GM23338 (cell line): ENCODE measurements at places on chromosomes 5 and 9.
A peak's percentile ranks its signal among the peaks of the same experiment; 100 is the strongest.

- no peak for DNase-seq
Observed at GRCh38 chr9:4850603-4851310, 58.0 kb downstream of the RCL1 start.

- no peak for DNase-seq
Observed at GRCh38 chr5:126248611-126249010, 174.6 kb upstream of the GRAMD2B start.

DNA sequence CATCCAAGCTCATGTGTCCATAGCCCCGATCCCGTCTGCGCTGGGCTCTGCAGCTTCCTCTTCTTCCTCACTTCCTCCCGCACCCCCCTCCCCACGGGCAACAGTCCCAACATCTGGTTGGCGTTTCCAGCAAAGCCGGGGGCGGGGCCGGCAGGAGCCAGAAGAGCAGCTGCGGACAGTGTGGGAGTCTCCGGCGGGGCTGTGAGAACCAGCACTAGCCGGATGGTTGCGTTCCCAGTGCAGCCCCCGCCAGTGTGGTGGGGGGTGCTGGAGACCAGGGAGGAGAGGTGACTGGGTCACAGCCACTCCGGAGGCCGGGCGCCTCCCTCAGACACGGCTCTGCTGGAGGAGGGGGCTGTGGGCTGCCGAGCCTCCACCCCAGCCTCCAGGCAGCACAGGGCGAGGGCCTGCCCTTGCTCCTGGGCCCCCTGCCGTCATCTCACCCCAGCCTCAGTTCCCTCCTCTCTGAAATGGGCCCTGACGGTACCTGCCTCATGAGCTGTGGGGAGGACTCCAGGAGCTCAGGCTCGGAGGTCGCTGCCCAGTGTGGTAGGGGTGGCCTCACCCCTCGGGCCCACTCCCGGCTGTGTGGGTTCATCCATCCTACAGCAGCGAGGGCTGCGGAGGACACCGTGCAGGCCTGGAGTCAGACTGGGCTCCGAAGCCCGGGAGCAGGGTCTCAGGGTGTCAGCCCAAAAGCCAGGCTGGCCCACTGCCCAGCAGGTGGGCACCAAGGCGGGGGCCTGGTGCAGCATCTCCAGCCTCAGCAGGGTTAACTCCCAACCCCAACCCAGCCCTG, 41.5 kb upstream of the NOTCH1 start:
- peak; percentile 93 for DNase-seq

- no peak for DNase-seq
Observed at GRCh38 chr5:124599028-124599973, 147.1 kb downstream of the ZNF608 start.

DNA sequence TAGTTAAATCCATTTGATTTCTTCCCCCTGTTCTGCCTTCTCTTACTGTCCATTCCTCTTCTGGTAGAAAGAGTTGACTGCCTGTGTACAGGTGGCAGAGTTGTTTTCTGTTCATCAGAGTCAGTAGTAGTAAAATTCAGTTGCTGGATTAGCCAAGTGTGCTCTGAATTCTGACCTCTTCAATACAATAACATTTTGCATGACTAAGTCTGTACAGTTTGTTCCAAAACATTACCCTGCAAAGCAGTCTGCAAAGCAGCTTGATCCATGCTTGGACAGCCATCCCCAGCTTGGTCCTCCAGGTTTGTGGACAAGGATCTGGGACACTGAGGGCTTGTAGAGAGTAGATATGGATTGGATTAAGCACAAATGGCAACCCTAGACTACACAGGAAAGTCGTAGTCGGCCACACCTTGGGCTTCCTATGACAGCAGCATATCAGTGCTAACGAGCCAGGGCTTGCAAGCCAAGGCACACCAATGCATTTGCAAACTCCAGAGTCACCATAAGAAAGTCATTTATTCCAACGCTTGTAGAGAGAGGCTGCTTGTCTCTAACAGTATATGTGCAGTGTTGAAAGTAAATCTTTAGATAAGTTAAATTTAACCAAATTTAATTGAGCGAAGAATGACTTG, 25.2 kb downstream of the IL12B start:
- DNase-seq, result no peak

DNA sequence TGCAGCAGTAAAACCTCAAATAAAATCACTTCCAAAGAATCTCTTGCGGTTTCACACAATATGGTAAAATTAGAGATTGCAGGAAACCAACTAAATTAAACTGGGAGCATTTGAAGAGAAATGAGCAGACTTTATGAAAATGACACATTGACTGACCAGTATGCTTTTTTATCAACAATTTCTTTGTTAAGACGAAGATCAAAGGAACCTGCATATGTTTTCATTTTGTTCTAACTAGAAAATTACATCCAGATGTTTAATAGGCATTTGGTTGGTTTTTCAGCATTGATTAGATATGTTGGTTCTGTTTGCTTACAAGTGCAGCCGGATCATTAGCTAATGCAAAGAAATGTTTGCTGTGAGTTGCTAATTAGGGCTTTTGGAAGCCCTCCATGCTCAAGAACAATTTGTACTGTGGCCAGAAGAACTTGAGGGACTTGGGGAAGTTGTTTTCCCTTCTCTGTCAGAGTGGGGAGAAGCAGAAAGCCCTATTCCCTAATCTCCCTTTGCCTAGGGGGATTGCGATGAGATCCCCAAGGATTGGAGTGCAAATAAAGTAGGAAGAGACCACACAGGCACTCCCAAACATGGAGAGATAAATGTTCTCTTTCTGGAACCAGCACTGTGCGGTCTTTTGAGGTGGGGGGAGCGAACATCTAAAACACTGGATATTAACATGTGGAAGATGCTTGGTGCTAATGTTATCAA, 4.5 kb upstream of the TLE1 start:
- DNase-seq, result no peak

DNA sequence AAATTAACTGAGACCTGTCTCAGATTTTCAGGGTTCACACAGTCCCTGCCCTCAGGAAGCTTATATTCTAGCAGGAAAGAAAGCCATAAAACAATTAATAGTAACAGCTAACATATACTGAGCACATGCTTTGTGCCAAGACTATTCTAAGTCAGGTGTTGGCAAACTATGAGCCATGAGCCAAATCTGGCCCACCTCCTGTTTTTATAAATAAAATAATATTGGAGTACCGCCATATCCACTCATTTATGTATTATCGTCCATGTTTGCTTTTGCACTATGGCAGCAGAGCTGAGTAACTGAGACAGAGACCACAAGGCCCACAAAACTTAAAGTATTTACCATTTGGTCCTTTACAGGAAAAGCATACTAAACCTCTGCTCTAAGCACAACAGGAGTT, 83.3 kb upstream of the TRIO start:
- no peak for DNase-seq

GRCh38 chr5:141928051-141928450, 4.4 kb downstream of the DELE1 start:
- DNase-seq, result no peak

- DNase-seq, result no peak
Observed at GRCh38 chr5:143418140-143418866, 14.8 kb upstream of the NR3C1 start.

DNA sequence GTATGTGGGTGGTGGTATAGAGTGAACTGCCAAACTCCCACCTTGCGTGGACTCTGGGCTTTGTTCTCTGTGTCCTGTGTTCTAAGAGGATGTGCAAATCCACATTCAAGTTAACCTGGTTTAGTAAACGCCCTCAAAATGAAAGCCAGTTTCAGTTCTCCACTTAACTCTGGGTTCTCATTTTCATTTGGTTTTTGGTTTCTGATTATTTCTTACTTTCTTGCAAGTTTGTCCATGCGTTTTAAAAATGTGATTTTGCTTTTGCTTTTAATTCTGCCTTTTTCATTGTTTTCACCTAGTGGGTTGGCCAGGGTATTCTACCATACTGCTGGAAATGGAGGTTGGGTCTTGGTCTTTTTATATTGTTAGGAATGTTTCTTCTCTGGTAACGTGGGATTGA, 38.2 kb downstream of the GALNT10 start:
- no peak for DNase-seq

GRCh38 chr9:928363-929042, 48.0 kb upstream of the DMRT3 start:
- DNase-seq, result peak; percentile 90

DNA sequence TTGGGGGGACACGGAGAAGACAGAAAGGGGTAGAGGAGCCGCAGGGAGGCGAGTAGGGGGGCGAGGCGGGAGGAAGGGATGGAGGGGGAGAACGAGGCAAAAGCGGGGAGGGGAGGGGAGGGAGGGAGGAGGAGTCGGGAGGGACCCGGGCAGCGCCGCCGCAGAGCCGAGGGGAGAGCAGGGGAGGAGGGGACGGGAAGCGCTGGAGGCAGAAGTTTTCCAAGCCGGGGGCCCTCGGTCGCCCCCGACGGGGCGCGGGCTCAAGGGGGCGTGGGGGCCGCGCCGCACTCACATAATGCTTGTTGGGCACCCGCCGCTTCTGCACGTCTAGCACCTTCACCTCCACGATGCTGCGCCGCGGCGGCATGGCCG, 353 bp downstream of the SH3PXD2B start:
- peak; percentile 74 for DNase-seq

DNA sequence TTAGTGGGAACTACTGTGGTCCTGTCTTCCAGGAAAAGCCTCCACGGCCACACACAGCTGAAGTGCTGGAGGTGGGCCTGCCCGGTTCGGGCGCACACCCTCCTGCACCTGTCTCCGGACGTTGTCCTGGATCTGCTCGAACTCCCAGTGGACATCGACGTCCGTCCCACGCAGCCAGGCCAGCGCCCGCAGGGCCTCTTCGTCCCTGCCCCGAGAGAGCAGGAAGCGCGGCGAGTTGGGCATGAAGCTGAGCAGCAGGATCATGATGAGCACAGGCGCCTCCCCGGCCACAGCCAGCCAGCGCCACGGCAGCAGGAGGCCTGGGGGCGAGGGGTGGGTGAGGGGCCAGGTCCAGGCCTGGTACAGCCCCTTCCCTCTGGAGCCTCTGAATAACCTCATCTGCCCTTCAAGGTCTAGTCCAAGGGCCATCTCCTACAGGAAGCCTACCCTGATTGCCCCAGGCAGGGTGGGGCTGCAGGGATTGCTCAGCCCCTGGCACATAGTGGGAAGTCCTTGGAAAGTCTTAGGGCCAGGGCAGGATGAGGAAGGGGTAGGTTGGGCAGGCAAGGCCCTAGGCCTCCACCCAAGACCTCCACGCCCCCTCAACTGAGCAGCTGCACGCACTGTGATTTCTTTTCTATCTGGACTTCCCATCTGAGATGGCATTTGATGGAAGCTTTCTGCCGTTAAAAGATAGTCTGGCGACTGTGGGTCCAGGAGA, 3.4 kb downstream of the SLC2A6 start:
- DNase-seq, result no peak

DNA sequence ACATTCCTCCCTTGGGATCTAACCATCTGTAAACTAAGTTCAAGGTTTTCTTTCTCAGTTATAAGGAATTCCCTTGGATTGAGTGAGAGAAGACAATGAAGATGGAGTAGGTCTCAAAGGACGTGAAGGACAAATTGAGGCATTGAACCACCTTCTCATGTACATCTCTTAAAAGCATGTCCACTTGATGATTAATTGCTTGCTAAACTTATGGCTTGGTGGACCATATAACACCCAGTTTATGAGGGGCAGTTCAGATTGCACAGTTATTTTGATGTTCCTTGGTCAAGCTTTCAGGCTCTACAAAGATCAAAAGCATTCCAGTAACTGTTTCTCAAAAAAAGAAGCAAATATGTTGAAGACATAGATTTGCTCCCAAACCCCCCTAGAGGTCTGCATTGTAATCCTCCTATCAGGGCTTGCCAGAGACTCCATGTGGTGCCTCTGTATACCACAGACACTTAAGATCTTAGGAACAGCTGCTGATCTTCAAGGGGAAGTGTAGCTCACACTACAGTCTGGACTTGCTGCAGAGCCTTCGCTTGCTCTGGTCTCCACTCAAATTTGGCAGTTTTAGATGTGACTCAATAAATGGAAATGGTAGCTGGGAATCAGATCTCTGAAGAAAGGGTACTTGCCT, 56.9 kb upstream of the ALDH1A1 start:
- DNase-seq, result peak; percentile 30

DNA sequence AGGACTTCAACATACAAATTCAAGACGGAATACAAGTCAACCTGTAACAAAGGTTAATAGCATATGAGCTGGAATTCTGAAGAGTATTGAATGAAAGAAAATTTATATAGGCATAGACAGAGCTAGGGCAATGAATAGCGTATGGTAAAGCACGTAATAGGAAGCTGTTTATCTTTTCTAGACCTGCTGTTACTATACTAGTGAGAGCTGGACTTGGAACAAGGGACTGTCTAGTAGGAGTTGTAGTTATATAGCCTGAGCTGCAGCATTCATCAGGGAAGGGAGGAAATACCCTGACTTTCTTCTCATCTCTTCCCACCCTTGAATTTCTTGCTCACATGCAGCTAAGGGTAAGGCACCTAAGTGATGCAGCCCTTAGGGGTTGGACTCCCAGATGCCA, 67.5 kb upstream of the PRLR start:
- no peak for DNase-seq

DNA sequence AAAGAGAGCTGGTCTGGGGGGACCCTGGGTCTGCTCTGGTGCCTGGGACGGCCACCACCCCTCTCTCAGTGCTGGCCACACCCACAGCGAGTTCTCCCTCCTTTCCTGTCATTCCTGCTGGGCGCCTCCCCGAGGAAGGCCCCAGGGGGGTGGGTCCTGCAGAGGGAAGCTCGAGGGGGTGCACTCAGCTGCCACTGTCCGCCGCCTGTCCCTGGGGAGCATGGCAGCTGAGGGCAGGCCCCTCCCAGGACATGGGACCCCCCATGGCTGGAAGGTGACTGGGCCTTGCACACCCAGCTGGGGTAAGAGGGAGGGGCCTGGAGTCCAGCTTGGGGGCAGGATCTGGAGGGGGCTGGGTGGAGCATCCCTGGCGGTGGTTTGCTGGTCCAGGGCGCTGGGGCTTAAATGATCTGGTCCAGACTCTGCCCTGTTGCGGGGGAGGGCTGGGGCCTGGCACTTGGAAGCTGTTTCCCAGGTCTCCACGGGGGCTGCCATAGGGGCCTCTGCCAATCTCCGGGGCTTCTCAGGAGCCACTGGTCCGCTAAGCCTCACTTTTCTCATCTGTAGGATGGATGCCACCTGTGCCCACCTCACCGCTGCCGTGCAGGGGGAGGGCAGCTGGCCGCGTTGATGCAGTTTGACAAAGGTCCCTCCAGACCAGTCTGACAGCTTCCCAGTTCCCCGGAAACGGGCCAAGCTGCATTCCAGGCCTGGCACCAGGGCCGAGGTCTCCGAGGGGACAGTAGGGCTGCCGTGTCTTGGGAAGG, 6.0 kb upstream of the SLC2A6 start:
- DNase-seq, result no peak

DNA sequence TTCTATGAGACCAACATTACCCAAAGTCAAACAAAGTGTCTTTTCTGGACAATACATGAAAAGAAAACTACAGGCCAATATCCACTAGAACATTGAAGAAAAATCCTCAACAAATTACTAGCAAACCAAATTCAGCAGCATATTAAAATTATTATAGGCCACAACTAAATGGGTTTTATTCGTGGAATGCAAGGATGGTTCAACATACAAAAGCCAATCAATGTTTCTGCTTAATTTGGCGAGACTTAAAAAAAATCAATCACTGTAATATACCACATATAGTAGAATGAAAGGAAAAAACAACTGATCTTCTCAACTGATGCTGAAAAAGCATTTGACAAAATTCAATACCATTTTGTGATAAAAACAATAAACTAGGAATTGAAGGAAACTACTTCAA, 51.8 kb upstream of the FNIP1 start:
- DNase-seq, result no peak
